ENCODE measurements at places on chromosomes 16 and 17.

DNA sequence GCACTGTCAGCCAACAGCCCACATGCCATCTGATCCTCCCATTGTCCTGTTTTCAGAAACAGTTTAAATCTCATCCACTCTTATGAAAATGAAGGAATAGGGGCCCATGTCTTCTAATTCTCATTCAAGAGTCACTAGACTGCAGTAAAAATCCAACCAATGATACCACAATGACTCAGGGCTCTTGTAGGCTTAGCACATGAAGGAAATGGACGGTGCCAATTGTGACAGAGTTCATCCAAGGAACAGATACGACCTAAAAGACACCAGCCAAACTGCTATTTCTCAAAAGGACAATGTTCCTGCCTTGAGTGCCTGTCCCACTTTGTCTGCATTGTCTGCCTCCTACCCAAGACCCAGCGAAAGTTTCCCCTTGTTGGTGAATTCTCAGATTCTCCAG, 204.8 kb upstream of the COX10 start:
- H3K27me3 ChIP-seq: no peaks in the 10 kb centered on the region
- H3K4me1 ChIP-seq: no peaks in the 10 kb centered on the region
- DNase-seq: no peak
- no peak overlapping the region for H3K4me3 ChIP-seq

GRCh38 chr17:57687642-57688041, 57.5 kb downstream of the CCDC182 start:
- H3K4me3 ChIP-seq: no peak overlapping the region
- H3K27ac ChIP-seq: no peak overlapping the region
- no peaks in the 10 kb centered on the region for H3K36me3 ChIP-seq

- H3K27ac ChIP-seq: no peak overlapping the region
- no peak for DNase-seq
- no peak overlapping the region for H3K4me3 ChIP-seq
- no peaks in the 10 kb centered on the region for H3K36me3 ChIP-seq
- H3K4me1 ChIP-seq: no peaks in the 10 kb centered on the region
- H3K27me3 ChIP-seq: no peaks in the 10 kb centered on the region
These were observed 223.1 kb upstream of the MAF start for GRCh38 chr16:79823639-79824038.

GRCh38 chr17:50675190-50675589, 32.5 kb downstream of the ANKRD40 start:
- H3K36me3 ChIP-seq: no peaks in the 10 kb centered on the region
- no peaks in the 10 kb centered on the region for H3K27me3 ChIP-seq
- H3K4me3 ChIP-seq: no peak overlapping the region
- DNase-seq: no peak
- H3K4me1 ChIP-seq: no peaks in the 10 kb centered on the region
- no peak overlapping the region for H3K27ac ChIP-seq

- no peaks in the 10 kb centered on the region for H3K36me3 ChIP-seq
- peak overlapping the region; percentile 83 for H3K27ac ChIP-seq
- peak; percentile 33 for DNase-seq
- H3K4me1 ChIP-seq: peaks cover 5% of the 10 kb centered on the region
- H3K4me3 ChIP-seq: peak overlapping the region; percentile 95
- H3K27me3 ChIP-seq: no peaks in the 10 kb centered on the region
These were observed 521 bp downstream of the C16orf87 start for GRCh38 chr16:46830417-46830901.

- H3K4me1 ChIP-seq: no peaks in the 10 kb centered on the region
- peaks cover 28% of the 10 kb centered on the region for H3K36me3 ChIP-seq
- H3K4me3 ChIP-seq: no peak overlapping the region
- no peak for DNase-seq
These were observed 15.3 kb downstream of the KLHL36 start for GRCh38 chr16:84663433-84664101.

DNA sequence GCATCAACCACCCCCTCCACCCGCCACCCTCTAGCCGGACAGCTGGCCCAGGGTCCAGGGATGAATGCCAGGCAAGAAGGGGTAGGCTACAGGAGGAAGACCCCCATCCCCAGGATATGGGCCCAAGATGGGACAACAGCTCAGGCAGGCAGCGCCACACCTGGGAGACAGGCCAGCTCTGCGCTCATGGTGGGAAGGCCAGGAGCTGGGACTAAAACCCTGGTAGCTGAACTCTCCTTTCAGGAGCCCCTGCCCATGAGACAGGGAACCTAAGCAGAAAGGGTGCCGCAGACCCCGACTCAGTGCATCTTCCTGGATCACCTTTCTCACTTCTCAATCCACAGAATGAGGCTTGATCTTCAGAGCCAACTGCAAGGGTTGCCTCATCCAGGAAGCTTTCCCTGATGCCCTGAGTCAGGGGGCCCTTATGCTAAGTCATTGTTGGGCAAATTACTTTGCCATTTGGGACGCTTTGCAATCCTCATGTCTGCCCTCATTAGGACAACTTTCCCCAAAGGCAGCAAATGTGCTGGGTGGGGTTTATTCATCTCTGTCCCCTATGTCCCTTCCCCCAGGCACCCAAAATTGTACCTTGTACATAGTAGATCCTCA, 9.0 kb downstream of the ZDHHC1 start:
- no peaks in the 10 kb centered on the region for H3K36me3 ChIP-seq
- no peak overlapping the region for H3K4me3 ChIP-seq
- DNase-seq: no peak

DNA sequence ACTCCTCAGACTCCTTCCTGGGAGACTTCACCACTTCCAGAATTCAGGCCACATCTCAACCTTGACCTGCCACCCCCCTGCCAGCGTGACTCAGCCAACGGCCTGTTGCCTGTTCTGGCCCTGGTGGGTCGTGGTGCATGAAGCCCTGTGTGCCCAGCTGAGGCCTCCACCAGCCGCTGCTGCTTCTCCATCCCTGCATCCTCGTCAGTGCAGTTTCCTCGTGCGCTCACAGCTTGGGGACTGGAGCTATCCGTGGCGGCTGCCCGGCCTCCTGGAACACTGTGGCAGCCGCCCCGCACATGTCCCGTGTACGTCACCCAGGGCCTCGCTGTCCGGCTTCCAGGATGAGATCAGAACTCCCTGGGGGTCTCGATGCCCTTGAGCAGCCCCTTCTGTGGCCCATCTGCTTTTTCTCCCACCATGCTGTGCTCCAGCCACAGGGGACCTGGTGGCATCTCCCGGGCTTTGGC, 8.0 kb upstream of the TEDC2 start:
- no peak overlapping the region for H3K27ac ChIP-seq
- no peaks in the 10 kb centered on the region for H3K4me1 ChIP-seq
- H3K4me3 ChIP-seq: no peak overlapping the region
- no peak for DNase-seq
- H3K27me3 ChIP-seq: no peaks in the 10 kb centered on the region

DNA sequence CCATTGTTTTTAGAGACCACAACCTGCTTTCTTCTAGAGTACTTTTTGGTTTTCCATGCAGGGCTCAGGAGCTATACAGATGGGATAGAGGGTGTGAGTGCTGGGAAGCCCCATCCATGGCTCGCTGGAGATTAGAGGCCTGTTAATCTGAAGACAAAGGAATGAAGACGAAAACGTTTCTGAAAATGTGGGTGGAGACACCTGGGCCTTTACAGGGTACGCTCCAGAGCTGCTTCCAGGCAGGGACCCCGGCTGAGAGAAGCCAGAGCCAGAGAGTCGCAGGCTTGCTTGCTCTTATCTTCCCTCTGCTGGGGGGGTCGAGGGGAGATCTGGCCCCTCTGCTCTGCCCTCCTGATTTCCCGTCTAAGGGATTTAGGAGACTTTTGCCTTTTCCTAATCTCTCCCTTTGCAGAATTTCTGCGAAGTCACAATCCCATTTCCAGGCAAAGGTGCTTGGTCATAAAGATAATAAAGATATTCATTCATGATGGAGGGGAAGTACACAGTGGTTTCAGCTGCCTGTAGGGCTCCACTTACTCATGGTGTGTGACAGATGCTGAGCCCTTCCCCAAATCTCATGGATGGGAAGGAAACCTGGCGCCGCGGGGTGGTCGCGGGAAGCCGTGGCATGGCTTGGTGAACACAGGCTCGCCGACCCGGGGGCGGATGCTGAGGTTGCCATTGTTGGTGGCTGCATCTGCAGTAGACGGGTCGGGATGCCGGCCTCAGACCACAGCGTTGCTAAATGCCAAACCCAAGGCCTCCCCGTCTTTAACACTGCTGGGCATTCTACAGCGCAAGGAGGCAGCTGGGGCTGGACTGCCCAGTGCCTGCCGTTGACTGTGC, 4.8 kb upstream of the SOCS3 start:
- no peak overlapping the region for H3K27ac ChIP-seq
- no peak overlapping the region for H3K4me3 ChIP-seq
- H3K4me1 ChIP-seq: peaks cover 12% of the 10 kb centered on the region
- H3K27me3 ChIP-seq: no peaks in the 10 kb centered on the region
- no peak for DNase-seq

DNA sequence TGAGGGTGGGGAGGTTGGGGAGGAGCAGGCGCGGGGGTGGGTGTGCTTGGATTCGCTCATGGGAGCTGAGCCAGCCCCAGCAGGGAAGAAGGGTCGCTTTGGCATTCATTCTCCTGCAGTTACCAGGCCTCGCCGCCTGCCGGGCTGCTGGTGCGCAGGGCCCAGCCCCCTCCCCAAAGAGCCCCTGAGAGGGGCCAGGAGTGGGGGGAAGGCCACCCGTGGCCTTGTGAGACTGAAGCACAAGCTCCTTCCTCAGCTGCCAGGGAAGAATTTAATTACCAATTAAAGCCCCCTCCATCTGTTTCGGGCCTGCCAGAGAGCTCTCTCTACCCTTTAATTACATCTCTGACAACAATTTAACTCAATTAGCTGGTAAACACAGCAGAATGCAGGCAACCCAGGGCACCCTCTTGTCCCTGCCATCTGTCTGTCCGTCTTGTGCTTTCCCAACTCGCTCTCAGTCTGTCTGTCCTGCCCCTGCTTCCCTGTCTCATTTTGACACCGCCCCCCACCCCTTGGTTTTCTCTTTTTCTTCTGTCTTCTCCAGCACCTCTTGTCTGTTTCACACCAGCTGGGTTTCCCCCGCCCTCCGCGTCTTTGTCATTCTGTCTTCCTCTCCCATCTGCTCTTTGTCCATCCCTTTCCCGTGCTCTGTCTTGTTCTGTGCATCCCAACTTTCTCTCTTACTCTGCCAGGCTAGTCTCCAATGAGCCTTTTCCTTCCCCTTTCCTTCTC, 32.7 kb downstream of the CDK5RAP3 start:
- no peak overlapping the region for H3K4me3 ChIP-seq
- H3K36me3 ChIP-seq: no peaks in the 10 kb centered on the region
- H3K27ac ChIP-seq: peak overlapping the region; percentile 94
- H3K27me3 ChIP-seq: peaks cover 7% of the 10 kb centered on the region
- no peak for DNase-seq
- no peaks in the 10 kb centered on the region for H3K4me1 ChIP-seq

DNA sequence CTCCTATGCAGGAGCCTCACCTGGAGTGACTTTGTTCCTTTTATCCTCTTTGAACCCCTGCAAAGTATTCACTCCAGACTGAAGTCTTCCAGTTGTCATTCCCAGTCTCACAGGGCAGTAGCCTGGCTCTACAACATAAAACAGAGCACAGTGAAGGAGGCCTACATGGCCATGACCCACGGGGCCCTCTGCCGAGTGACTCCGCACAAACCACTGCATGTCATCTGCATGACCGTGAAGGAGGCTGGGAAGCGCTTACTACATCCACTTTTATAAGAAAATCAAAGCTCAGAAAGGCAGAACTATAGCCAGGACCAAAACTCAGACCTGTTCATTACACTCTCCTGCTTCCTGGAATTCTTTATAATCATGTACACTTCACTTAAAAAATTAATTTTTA, 42.5 kb downstream of the BRD7 start:
- DNase-seq: no peak
- peaks cover 92% of the 10 kb centered on the region for H3K36me3 ChIP-seq
- no peak overlapping the region for H3K27ac ChIP-seq
- no peaks in the 10 kb centered on the region for H3K4me1 ChIP-seq

GRCh38 chr17:2082003-2082781, 27.3 kb downstream of the HIC1 start:
- H3K27ac ChIP-seq: peak overlapping the region; percentile 12
- DNase-seq: no peak
- H3K27me3 ChIP-seq: no peaks in the 10 kb centered on the region
- peaks cover 52% of the 10 kb centered on the region for H3K36me3 ChIP-seq
- H3K4me3 ChIP-seq: no peak overlapping the region

DNA sequence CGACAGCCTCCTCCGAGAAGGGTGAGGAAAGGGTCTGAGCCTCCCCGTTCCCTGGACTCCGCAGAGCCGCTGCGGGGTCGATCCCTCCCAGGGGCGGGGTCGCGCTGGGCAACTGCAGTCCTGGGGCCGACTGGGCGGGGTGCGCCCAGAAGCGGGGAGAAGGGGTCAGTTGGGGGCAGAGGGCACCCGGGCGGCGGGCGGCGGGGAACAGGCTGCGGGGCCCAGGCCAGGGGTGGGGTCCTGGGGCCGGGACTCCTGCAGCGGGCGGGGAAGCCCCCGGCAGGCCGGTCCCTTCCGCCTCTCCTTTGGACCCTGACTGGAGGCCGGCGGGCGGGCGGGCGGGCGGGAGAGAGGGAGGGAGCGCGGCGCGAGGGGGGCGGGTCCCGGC, 352 bp downstream of the GGNBP2 start:
- no peaks in the 10 kb centered on the region for H3K27me3 ChIP-seq
- H3K36me3 ChIP-seq: no peaks in the 10 kb centered on the region
- H3K4me1 ChIP-seq: peaks cover 27% of the 10 kb centered on the region
- H3K4me3 ChIP-seq: peak overlapping the region; percentile 74
- DNase-seq: no peak
- peak overlapping the region; percentile 98 for H3K27ac ChIP-seq

DNA sequence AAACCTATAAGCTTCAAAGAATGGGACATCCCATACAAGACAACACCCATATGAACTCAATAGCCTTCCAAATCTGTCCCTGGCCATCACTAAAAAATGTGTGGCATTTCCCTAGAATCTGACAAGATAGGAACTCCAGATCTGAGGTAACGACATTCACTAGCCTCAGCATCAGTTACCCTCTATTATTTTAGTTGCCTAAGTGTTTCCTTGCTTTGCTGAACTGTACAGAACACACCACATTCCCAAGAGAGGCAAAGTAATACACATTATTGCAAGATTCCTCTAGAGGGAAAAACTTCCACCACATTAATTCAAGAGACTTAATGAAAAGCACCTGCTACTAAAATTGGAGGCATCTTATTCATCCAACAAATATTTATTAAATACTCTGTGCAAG, 5.0 kb downstream of the LSM12 start:
- peaks cover 66% of the 10 kb centered on the region for H3K36me3 ChIP-seq
- no peak overlapping the region for H3K27ac ChIP-seq
- H3K4me3 ChIP-seq: no peak overlapping the region
- DNase-seq: no peak
- no peaks in the 10 kb centered on the region for H3K27me3 ChIP-seq

DNA sequence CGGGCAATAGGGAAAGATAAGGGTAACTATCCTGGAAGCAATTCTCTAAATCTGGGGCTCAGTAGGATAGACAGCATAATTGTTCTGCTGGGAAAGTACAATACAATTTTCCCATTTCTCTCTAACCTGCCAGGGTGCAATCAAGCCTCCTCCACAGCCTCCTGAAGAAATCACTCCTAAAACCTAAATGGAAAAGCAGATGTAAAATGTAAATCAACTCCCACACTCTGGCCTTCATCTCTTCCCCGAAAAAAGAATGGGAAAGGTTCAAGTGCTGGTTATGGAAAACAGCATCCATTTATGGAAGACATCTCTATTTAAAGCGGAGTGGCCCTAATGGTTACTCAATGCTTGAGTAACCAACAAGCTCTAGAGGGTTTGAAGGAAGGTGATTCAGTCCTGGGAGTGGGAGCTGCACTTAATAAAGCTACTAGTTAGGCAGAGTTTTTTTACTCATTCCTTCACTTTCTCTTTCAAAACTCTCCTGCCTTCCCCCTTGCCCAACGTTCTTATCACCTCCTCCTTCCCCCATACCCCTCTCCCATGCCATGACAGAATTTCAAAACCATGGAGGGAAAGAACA, 5.1 kb downstream of the MMD start:
- no peak overlapping the region for H3K4me3 ChIP-seq
- peaks cover 42% of the 10 kb centered on the region for H3K4me1 ChIP-seq
- H3K27me3 ChIP-seq: no peaks in the 10 kb centered on the region
- peaks cover 27% of the 10 kb centered on the region for H3K36me3 ChIP-seq
- no peak for DNase-seq

Data from heart left ventricle (tissue), 16 donors.